Activated naive CD8-positive, alpha-beta T cell treated with anti-CD3 and anti-CD28 coated beads, Interleukin-2, amount 50 U/mL, for 24 hours (primary cell): ENCODE measurements at places on chromosomes 4 and X.

- DNase-seq = no peak
Observed at GRCh38 chr4:20273793-20274192, 22.1 kb downstream of the SLIT2 start.

GRCh38 chrX:120751683-120752082 lies 121.8 kb upstream of the C1GALT1C1 start:
- no peak for DNase-seq

DNA sequence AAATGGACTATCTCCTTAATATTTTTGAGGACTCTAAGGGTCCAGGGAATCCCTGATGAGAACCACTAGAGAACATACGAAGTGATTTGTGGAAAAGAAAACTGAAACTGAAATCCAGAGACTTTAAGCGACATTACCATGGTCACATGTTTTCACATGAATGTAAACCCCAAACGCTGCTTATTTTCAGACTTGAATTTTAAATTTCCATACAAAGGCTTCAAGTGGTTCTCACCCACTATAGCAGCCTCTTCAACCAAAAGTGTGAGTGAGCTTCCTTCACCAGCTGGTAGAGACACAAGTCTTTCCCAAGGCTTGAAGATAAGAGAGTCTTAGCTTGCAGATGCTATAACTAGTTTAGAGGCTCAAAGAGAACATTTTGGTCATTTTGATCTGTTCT lies 232.7 kb downstream of the MGST2 start:
- DNase-seq = no peak

- DNase-seq = no peak
Observed at GRCh38 chr4:48693856-48694574, 86.1 kb downstream of the FRYL start.

DNA sequence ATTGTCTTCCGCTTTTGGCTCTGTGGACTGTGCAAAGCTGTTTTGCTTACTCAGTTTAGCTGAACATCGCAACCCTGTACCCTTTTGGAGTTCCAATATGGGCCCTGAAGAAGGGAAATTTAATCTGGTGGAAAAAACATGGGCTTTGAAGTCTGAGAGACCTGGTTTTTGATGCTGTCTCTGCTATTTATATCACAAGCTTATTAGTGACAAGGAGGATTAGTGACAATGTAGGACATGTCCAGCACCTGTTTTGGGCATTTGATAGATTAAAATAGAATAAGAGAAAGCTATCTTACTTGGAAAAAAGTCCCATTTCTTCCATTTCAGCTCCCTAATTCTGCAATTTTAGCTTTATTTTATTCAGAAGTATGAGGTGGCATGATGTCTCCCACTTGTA lies 417.3 kb downstream of the SPRY1 start:
- DNase-seq = no peak

DNA sequence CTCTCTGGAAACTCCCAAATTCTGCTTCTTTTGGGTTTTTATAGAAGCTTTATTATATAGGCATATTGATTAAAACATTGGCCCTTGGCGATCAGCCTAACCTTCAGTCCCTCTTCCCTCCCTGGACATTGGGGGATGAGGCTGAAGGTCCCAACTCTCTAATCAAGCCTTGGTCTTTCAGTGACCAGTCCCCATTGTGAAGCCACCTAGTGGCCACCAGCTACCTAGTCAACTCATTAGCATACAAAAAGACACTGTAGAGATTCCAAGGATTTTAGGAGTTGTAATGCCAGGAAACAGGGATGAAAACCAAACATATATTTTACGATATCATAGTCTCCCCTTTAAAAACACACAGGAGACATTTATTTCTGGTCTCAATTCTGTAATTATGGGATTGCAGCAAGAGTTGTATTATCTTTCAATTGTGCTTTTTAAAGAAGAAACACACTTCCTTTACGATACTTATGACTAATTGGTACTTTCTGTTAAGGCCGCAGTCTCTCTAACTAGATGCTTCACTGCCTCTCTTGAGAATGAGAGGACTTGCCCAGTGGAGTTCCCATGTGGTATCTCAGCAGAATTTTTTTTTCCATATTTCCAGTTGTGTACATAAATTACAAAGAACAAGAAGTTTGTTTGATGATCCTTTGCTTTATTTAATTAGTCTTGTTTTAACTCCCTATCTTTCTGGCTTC lies 58.2 kb downstream of the WDR17 start:
- no peak for DNase-seq

DNA sequence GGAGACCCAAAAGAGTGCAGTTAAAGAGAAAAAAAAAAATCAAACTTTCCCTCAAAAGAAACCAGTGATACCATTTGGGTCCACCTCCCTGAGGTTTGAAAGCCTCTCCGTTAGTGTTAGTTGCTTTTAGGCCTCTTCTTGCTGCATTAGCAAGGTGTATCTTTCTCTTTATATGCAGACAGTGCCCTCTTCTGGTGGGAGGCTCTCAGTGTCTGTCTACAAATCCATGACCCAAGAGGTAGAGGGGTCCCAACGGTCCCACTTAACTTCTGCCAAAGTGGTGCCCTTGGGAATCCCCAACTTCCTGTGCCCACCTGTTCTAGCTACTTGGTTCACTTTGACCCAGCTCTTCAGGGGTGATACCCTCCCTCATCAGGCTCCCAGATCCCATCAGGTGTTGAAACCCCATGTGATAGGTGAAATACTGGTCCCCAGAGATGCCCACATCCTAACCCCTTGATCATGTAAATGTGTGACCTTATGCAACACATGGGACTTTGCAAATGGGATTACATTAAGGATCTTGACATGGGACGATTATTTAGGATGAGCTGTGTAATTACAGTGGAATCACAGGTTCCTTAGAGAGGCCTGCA lies 63.7 kb upstream of the CD99 start:
- DNase-seq = peak; percentile 56

- DNase-seq = no peak
Observed at GRCh38 chrX:44843753-44844152, at the start of gene DUSP21. DUSP21 (plus strand) TSS chrX:44844021; CDS start chrX:44844133, 112 bp downstream.

- DNase-seq = peak; percentile 10
Observed at GRCh38 chrX:19372547-19373331, 29.0 kb downstream of the PDHA1 start.

- DNase-seq = no peak
Observed at GRCh38 chrX:23332888-23333821, 1.5 kb upstream of the PTCHD1 start.

GRCh38 chr4:145348291-145348690 lies 133.4 kb upstream of the SMAD1 start:
- no peak for DNase-seq

GRCh38 chr4:146514651-146515357 lies 6.9 kb downstream of the SLC10A7 start:
- DNase-seq = no peak

GRCh38 chr4:42150653-42151567 lies 1.5 kb downstream of the BEND4 start:
- DNase-seq = no peak

DNA sequence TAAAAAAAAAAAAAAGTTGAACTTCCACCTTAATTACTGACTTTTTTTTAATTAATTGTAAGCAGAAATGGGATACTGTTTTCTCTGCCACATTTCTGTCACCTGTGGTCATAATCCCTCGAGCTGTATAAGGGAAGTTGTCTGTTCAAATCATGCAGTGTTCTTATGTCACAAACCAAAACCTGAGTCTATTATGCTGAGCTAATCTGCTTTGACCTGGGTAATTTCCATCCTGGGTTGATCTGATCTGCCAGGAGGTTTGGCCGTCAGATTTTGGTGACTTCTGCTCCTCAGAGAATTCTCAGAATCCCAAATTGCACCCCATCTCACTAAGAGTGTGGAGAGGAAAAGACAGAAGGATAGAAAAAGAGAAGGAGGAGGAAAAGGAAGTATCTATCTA lies 683.1 kb downstream of the KCTD8 start:
- DNase-seq = no peak

GRCh38 chrX:19443869-19444526 lies 71.3 kb downstream of the MAP3K15 start:
- no peak for DNase-seq

DNA sequence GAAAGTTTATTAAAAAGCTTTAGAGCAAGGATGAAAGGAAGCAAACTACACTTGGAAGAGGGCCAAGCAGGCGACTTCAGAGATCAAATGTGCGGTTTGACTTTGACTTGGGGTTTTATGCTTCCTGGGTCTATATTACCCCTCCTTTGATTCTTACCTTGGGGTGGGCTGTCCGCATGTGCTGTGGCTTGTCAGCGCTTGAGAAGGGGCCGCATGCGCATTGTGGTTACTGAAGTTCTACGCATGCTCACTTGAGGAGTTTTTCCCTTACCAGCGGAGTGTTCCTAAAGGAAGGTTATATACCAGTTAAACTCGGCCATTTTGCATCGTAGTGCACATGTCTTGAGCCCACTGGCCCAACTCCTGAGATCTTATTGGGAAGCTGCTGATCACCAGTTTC lies 9.9 kb downstream of the ZNF157 start:
- DNase-seq = peak; percentile 58

GRCh38 chrX:37796805-37797204 lies 16.9 kb downstream of the CYBB start:
- DNase-seq = peak; percentile 7

DNA sequence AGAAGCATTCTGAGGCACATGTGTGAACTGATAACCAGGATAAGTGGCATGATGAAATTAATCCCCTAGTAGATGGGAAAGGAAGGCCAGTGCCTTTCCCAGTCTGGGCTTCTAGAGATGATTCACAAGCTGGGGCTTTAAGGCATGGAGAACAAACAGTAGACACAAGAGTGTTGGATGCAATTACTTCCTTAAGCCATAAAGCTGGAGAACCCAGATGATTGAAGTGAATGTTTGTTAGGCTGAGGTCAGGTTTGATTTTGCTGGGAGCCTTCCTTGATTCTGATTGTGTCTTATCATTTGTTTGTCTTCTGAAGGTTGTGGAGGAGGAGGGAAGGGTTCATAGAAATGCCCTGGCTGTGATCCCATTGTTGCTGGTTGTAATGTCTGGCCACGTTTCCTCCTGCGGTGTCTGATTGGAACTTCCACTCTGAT lies 125.2 kb downstream of the NHS start:
- no peak for DNase-seq

GRCh38 chrX:65744965-65745364 lies 77.5 kb downstream of the MSN start:
- DNase-seq = no peak

- no peak for DNase-seq
Observed at GRCh38 chrX:144627947-144628346, 619.4 kb upstream of the SPANXN1 start.

- no peak for DNase-seq
Observed at GRCh38 chrX:9612146-9612505, 147.3 kb downstream of the TBL1X start.

DNA sequence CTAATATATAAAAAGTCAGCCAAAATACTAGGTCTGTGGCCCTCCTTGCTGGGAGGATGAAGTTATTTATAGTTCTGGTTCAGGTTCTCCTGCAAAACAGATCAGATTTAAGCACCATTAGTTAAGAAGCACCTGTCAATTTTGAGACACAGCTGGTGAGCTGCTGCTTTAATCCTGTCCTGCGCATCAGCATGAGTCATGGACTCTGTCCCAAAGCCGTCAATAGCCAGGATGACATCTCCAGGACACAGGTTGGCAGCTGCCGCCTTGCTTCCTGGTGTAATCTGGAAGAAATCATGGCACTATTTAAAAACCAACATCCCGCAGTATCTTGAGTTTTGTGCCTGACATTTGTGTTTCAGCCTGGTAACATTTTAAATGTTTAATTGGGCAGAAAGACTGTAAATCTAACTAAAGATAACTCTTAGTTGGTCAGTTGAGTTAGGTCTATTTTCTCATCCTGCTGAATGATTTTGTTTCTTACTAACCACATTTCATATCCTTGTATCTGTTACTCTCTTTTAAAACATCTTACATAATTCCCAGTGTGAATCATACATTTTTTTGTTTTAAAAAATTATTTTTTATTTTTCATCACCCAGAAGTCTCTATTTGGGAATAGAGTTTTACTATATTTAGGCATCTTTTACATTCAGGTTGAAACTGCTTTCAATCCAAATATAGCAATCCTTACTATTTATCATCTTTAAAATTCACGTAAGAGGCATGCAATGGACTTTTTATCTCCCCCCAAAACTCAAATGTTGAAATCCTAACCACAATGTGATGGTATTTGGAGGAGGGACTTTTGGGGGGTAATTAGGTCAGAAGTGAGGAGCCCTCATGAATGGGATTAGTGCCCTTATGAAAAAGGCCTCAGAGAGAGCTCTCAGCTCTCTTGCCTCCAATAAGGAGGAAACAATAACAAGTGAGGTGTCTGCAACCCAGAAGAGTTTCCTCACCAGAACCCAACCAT lies 10.1 kb downstream of the PDLIM3 start:
- no peak for DNase-seq

GRCh38 chr4:41475402-41475801 lies 62.6 kb upstream of the LIMCH1 start:
- DNase-seq = no peak

DNA sequence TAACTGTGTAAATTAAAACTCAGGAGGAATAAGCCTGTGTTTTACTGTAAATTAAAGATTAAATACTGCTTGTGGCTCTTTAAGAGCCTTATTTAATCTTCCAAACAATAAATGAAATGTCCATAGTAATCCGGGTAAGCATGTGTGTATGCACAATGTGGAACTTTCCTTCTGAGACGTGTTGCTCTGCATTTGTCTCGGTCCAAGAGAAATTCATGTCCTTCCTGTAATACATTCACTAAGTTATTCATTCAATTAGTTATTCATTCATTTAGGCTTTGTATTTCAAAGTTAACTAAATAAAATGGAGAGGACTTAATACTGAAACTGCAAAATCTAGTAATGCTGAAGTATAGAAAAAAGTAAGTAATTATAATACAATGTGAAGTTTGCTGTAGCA lies 2728.8 kb downstream of the PCDH7 start:
- DNase-seq = no peak

- no peak for DNase-seq
Observed at GRCh38 chr4:173185847-173186510, 17.4 kb downstream of the GALNT7 start.

DNA sequence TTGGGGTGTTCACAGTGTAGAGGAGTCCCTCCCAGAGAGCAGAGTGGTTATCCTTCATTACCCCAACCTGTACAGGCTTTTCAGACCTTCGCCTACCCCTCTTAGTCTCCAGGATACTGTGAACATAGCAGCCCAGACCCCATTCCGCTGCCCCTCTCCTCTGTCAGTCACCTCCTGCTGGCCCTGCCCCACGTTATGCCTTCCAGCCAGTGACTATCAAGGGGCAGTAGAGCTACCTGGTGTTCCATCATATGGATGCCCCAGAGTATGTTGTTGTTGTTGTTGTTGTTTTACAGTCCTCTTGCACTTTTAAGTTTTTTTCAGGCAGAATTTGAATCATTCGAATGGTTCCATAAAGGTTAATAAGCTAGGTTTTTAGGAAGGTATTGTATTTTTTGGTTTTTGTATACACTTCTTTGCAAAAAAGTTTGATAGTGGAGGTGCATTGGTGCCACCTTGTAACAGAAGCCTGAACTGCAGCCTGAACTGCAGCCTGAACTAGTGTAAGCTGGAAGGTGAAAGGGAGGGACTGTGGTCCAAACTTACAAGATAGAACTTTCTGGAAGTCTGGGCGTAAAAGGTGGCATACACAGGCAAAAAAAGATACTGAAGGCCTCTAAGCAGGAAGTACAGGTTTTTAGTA lies 101.4 kb upstream of the RAB40AL start:
- peak; percentile 2 for DNase-seq

GRCh38 chrX:115373308-115373707 lies 83.8 kb downstream of the LUZP4 start:
- DNase-seq = no peak
